ENCODE measurements at places on chromosomes 13 and 19.

- DNase-seq, result no peak
These were observed 8.7 kb downstream of the CCDC169 start for GRCh38 chr13:36288794-36289391.

DNA sequence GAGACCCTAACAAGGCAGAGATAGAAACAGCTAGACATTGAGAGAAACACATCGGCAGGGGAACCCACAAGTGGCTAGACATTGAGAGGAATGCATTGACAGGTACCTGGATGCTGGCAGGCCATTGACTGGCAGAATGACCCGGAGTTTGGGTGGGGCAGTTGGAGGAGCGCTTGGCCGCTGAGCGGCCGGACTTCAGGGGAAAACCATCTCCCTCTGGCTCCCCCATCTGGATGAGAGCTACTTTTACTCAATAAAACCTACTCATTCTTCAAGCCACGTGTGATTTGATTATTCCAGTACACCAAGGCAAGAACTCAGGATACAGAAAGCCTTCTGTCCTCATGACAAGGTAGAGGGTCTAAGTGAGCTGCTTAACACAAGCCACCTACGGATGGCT is 473.4 kb downstream of the SLITRK5 start:
- no peak for DNase-seq

DNA sequence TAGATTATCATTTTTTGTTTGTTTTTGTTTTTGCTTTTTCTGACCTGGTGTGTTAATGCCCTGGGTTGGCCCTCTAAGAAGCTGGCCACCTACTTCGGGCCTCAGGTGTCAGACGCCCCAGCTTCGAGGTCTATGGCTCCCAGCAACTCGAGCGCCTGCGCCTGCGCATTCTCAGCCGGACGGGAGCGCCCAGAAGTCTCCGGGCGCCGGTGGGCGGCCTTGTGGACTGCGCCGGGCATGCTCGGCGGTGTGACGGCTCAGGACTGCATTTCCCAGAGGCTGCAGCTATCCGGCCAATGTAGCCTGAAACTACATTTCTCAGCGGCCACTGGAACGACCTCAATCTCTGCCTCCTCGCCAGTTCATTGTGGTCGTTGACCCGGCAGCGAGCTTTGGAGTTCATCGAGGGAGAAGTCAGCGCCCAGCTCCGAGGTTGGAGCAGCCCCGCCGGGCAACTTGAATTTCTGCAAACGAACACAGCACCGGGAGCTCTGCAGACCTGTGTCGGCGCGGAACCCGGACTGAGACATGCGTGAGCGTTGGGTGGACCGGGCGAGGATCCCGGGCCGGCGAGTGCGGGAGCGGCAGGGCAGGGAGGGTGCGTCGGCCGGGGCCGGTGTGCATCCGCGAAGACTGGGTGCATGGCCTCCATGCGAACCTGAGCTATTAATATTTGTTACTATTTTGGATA is at the start of gene ZNF30:
ZNF30 (plus strand) TSS at position 219 of the 691 bp plus-strand sequence. CDS start 3,045 bp downstream, outside the sequence.
- peak; percentile 80 for DNase-seq

DNA sequence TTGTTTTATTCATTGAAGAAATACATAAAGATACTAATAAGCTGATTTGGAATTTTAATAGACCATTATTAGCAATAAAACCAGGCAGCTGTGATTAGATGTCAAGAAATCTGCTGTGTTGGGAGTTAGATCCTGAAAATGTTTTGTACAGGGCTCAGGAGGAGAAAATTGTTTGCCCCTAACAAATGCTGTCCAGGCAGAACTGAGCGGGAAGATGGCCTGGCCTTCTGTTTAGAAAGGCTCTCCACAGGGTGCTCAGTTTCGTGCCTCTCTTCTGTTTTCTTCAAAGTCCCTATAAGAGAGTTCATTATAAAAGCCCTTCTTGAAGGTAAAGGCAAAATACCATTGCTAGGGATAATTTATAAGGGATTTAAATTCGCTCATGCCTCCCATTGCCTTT is 64.1 kb downstream of the ERCC5 start:
- no peak for DNase-seq

DNA sequence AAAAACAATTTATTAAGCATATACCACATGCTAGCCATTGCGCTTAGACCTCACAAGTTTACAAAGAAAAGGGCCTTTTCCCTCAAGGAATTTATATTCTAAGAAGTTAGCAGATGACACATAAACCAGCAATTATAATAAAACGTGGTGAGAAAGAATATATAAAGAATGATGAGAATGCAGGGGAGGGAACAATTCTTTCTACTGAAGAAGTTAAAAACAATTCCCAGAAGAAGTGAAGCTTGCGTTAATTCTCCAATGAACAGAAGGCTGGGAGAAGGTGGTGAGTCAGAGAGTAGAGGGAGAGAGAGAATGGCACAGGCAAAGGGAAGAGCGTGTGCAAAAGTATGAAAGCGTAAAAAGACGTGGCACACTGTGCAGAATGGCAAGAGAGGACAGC is 69.5 kb upstream of the ZDHHC20 start:
- DNase-seq, result no peak

- no peak for DNase-seq
These were observed 1.4 kb upstream of the RASL11A start for GRCh38 chr13:27269114-27269665.

DNA sequence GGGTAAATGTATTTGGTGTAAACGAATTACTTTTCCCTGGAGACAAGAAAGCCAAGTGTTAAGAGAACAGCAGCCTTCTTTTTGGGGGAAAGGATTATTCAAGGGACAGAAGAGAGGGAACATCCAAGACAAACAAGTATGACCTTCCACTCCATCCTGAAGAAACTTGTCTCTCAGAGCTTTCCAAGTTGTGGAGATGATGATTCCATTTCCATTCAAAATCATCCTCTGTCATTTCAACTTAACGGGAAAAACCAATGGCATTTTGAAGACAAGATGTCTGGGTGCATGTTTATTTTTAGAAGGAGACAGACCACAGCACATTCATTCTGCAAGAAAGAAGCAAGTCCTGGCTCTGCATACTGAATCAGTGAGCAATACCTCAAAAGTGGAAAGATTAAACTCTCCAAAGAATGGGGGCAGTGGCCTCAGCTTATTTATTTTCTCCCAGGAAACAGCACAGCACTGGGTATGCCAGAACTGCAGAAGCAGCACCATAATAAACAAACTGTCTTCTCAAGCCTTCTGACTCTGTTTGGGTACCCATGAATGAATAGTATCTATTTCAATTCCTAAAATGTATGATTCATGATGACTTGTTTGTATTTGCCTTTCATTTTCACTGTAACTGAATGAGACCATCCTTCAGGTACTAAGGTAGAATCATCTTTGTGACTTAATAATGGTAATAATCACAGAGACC is 541.0 kb downstream of the RFC3 start:
- DNase-seq, result no peak

- no peak for DNase-seq
These were observed 228.4 kb downstream of the ENOX1 start for GRCh38 chr13:43558326-43558725.

GRCh38 chr13:73754727-73755292 is 379.4 kb downstream of the KLF12 start:
- no peak for DNase-seq

- DNase-seq, result no peak
These were observed 25.0 kb upstream of the SMAD9 start for GRCh38 chr13:36945078-36945477.

GRCh38 chr19:16343156-16343555 is 18.5 kb downstream of the KLF2 start:
- no peak for DNase-seq
